ENCODE measurements at places on chromosomes 13 and 19.

DNA sequence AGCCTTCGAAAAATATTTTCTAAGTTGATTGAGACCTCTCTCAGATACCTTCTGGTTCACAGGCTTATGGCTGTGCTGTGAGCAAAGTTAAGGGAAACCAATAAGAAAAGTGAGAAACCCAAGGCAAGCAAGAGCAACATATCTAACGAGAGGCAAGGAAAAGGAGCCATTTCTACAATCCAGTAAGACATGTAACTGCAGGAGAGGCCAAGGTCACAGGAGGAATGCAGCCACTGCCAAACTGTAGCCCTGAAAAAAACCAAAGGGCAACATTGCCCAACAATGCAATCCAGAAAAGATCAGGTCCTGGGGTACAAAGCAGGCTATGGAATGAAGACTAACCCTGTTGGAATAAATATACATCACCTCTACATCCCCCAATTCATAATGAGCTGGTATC, 21.3 kb downstream of the SCGB2B2 start:
- DNase-seq: no peak

GRCh38 chr19:44202470-44202869, 9.9 kb upstream of the ZNF227 start:
- no peak for DNase-seq

DNA sequence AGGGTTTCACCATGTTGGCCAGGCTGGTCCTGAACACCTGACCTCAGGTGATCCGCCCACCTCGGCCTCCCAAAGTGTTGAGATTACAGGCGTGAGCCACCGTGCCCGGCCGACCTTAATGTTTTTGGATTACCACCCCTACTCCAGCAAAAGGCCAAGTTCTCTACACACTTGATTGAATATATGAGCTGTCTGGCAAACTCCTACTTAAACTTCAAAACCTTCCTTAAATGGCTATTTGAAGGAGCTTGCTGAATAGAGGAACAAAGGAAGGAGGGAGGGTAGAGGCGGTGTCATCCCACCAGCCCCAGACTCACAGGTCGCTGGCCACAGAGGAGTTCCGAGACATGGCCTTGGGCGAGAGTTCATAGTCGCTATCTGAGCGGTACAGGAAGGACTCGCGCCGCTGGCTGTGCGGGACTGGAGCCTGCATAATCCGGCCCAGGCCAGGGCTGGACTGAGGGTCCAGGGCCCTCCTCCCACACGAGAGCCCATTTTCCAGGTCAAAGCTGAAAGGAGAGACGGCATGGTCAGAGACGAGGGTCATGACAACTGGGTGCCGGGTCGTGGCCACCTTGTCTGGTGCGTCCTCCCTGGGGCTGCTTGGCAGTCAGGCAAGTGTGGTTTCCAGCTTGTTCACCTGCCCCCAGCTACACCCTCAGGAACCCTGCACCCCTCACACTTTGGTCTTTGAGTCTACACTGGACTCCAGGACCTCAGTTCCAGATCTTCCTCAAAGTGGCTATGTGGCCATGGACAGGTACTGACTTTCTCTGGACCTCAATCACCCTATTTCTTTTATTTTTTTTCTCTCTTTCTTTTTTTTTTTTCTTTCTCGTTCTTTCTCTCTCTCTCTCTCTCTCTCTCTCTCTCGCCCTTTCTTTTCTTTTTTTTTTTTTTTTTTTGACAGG, 4.2 kb downstream of the PDE4C start:
- DNase-seq: no peak

DNA sequence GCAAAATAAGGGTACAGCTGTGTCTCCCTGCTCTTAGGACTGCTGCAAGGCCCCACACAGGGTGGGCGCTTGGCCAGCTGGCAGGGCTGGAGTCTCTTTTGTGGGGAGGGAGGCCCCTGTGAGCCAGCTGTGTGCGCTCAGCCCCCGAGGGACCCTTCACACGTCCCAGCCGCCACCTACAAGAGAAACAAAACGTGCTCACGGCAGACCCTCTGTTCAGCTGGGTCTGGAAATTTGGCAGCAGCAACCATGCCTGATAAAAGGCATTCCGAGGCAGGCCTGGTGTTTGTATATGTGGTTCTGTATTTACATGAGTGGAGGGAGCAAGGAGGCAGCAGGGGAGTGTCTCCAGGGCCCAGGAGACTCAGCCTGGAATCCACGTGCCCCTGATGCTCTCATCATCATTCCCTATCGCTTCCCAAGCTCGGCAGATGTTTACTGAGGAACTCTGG, 49.7 kb downstream of the CRTC1 start:
- no peak for DNase-seq

DNA sequence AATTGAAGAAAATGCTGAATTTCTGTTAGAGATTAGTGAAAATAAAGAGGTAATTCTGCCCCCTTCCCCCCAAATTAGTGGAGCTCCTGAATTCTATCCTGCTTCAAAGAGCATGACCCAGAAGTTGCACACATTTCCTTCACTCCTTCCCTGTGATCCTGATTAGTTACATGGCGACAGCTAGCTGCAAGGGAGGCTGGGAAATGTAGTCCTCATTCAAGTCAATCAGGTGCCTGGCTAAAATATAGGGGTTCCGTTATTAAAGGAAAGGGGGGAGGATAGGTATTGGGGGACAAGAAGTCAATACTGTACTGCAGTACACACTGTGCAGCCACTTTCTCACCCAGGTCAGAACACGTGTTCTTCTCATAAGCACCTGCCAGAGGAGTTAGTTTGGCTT, 65.8 kb downstream of the SIPA1L3 start:
- no peak for DNase-seq

DNA sequence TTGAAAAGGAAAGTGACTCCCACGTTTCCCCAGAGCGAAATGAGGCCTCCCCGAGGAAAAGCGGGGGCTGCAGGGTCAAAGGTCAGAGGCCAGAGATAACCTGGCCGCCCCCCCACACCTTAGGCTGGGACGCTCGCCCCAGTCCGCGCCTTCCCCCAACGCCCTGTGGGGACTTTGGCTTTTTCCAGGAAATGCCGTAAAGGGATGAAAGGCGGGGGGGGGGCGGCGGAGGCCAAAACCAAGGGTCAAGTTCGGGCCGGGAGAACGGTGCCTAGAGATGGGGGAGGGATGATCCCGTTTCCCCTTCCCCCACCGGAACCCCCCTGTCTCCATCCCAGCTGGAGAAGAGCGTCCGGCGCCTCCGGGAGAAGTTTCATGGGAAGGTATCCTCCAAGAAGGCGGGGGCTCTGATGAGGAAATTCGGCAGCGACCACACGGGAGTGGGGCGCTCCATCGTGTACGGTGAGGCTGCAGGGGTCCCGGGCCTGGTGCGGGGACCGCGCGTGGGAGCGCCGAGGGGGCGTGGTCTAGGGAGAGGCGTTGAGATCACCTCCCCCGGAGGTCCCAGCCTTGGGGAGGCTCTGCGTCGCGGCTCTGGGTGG, 575 bp downstream of the SHFL start:
- DNase-seq: no peak

DNA sequence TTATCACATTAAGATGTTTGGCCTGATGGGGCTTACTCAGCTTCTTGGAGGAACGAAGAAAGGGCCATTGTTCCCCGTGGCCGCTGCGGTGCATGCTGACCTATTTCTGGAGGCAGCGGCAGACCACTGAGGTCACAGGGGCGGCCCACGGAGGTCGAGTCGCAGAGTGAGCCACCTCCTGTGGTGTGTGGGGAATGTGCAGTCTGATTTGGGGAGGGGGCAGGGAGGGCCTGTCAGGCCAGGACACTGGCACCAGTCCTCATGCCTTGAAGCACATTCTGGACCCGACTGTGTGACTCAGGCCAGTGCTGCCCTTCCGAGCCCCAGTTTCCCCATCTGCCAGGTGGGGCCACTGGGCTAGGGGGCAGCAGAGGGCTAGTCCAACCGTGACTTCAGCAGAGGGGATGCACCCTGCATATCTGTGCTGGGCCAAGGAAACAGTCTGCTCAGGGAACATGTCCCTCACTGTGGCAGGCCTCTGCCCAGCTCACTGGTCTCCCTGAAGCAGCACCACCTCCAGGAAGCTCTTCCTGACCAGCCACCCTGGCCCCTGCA, 6.3 kb downstream of the SLC7A10 start:
- DNase-seq: no peak

DNA sequence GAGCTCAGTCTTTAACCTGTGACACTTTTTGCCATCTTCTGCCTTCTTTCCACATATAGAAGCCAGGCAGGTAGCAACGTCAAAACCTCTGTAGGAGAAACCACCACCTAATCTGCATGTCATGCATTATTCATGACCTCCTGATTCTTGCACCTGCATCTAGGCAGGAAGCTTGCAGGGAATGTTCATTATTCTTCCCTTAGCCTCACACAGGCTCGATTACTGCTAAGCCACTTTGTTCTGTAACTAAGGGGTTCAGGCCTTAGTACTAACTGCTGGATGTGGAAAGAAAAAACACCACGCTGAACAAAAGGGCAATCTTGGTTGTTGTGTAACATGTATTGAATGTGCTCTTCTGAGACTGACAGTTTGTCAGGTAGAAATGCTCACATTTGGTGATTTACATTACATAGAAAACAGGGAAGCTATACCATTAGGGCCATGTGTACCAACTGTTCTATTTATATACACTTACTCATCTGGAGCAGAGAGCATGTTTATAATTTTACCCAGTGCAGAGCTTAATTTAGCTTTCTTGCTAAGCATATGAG, 366.9 kb downstream of the KLF12 start:
- peak; percentile 21 for DNase-seq

GRCh38 chr13:98511435-98511834, 65.5 kb downstream of the STK24 start:
- no peak for DNase-seq

- no peak for DNase-seq
Measured at GRCh38 chr13:108943842-108944241, 314.4 kb downstream of the MYO16 start.

DNA sequence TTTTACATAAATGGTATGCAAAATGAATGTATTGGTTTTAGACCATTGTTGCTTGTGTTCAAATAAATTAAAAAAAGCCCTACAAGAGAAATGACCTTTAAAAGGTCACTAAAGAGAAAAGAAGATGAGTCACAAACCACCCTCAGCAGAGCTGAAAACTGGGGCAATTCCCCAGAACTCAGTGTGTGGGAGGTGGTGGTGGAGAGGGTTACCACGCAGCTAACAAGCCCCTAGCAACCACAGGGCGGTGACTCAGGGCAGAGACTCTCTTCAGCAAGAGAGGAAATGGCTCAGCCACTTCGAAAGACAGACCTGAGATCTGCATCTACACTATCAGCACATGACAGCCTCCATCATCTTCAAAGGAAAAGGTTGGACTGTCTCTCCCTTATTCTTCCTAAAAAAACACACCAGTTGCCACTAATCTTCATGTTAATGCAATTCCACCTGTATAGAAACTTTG, 29.4 kb upstream of the NDFIP2 start:
- peak; percentile 61 for DNase-seq

GRCh38 chr19:54660964-54661363, 1.8 kb upstream of the LILRB4 start:
- DNase-seq: no peak

DNA sequence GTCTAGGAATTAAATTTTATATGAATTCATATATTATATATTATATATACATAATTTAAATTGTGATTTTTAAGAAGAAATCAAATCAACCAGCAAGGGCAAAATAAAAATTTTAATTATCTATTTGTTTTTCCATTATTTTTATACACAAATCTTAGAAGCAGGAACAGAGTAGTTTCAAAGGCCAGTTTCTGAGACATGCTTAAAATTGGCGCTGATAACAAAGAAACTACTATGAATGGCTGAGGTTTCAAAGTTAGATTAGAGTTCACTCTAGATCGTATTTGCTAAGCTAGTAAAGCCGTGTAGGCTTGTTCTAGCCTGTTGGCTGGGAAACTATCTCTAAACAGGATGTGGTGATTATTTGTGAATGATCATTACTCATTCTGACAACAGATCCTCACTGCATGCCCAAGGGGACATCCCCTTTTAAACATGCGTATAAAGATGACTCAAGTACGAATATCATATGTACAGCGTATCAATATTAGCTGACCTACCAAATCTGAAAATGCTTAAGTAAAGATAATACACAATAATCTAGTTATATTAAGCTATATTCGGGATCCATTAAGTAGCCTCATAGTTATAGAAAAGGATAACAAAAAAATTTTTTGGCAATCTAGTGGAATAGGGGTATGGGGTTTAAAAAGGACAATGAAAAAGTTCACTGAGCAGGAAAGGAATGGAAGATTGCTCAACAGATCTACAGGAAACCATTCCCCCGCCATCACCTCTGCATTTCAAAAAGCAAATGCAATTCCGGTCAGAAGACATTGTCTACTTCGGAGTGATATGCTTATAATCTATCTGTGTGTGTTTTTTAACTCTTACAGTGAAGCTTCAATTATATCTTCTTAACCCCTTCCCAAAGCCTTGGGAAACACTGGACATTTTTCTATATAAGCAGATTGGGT, 150.1 kb downstream of the SHISA2 start:
- peak; percentile 76 for DNase-seq

DNA sequence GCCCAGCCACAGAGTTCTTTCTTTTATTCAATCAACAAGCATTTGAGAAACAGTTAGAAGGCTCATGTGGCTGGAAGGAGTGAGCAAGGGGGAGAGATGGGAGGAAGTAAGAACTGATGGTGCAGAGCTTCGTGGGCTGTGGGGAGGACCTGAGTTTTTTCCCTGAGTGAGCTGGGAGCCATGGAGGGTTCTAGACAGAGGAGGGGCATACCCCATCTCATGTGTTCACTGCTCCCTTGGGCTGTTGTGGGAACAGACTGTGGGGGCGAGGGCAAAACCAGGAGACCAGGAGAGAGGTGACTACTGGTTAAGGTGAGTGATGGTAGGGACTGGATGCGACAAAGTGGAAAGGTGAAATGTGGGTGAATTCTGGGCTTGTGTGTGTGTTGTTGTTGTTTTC, 2.4 kb upstream of the PKN1 start:
- no peak for DNase-seq

- DNase-seq: no peak
Measured at GRCh38 chr19:49395581-49396407, 7.7 kb downstream of the KASH5 start.

GRCh38 chr19:1240925-1241324, 626 bp upstream of the ATP5F1D start:
- DNase-seq: no peak

DNA sequence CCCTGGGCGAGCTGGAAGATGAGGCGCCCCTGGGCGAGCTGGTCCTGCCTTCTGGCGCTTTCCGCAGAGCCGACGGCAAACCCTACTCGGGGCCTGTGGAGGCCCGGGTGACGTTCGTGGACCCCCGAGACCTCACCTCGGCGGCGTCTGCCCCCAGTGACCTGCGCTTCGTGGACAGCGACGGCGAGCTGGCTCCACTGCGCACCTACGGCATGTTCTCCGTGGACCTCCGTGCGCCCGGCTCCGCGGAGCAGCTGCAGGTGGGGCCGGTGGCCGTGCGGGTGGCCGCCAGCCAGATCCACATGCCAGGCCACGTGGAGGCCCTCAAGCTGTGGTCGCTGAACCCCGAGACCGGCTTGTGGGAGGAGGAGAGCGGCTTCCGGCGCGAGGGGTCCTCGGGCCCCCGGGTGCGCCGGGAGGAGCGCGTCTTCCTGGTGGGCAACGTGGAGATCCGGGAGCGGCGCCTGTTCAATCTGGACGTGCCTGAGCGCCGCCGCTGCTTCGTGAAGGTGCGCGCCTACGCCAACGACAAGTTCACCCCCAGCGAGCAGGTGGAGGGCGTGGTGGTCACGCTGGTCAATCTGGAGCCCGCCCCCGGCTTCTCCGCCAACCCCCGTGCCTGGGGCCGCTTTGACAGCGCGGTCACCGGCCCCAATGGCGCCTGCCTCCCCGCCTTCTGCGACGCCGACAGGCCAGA, 6.3 kb downstream of the CILP2 start:
- DNase-seq: no peak
